Stimulated activated CD8-positive, alpha-beta memory T cell treated with anti-CD3 and anti-CD28 coated beads, Interleukin-2, amount 100 ng/mL, for 1 hour (primary cell): ENCODE measurements at places on chromosomes 6 and 20.

GRCh38 chr20:51350941-51351631, 191.4 kb downstream of the NFATC2 start:
- DNase-seq: no peak

- no peak for DNase-seq
Observed at GRCh38 chr6:15260099-15260821, 14.4 kb downstream of the JARID2 start.

- DNase-seq: no peak
Observed at GRCh38 chr6:46606338-46606737, 46.3 kb downstream of the CYP39A1 start.

DNA sequence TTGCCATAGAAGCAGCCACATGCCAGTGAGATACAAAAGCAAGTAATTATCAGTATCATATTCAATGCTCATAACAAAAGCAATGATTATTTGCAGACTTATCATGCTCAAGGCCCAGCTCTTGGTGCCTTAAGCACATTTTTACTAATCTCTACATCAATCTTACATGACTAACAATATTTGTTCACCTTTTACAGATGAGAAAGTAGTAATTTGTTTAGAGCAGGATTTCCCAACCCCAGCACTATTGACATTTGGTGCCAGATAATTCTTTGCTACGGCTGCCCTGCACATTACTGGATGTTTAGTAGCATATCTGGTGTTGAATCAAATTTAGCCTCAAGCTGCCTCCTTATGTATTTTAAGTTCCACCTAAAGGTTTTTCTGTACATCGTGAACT, 19.0 kb upstream of the DOK5 start:
- no peak for DNase-seq

GRCh38 chr6:85641522-85641896, 1.2 kb downstream of the SYNCRIP start:
- DNase-seq: peak; percentile 1

DNA sequence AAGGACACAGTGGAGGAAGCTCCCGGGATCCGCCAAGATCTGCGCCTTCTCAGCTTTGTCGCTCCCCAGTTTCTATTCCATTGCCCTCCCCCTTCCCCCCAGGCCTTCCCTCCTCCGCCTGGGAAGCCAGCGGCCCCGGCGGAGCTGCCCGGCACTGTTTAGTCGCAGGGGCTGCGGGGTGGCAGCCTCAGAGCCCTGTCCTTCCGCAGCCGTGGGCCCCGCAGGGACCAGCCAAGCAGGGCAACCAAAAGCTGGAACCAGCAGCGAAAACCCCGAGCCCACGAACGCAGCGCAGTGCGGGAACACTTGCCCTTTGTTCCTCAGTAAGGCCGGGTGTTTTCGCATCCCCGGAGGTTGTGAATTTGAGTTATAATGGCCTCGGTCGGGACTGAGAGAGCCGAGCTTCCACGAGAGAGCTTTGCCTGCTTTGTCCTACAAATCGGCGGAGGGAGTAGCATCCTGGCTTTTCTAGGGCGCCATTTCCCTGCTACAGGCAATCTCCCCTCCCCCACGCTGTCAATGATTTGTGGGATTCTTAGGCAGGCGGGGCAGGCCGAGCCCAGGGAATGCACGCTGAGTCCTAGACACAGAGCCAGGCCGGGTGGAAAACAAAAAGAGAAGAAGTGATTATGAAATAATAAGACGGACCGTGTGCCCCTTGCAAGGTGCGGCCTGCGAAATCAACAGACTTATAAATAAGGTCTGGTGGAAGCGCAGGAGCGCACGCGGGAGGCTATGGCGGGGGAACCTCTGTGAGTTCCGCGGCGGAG, 4.0 kb upstream of the TUBB2B start:
- no peak for DNase-seq

DNA sequence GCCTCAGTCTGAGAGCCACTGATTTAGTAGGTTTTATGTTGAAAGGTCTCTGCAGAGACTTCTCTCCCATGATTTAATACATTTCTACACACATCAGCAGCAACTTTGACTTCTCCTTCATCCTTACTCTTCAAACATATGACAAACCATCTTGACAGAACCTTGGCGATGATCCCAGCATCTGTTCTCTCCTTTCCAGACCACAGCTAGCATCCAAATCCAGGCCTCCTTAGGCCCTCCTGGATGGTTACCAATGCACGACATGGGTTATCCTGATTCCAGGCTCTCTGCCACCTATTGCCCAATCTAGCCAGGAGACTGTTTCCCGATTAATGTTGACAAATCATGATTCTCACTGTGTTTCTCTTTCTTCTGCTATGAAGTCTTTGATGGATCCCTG, 16.8 kb downstream of the LAMA4 start:
- no peak for DNase-seq

GRCh38 chr20:58695084-58695722, 2.6 kb downstream of the NPEPL1 start:
- DNase-seq: no peak

DNA sequence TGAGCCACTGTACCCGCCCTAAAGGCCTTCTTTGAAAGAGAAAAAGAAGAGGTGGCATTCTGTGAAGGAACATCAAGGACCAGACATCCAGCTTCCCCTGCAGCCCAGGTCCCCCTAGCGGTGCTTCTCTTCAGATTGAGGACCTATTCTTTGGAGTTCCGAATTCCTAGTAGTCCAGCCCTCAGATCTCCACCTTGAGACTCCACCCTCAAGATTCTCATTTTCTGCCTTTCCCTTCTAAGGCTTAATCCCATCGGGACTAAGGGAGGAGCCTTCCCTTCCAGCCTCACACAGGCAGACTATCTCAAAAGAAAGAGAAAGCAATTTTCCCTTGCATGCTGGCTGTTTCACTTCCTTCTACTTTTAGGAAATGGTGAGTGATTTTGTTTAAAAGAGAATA, 32.5 kb downstream of the MUC22 start:
- DNase-seq: no peak

- DNase-seq: no peak
Observed at GRCh38 chr20:40591536-40591935, 97.5 kb downstream of the MAFB start.

- no peak for DNase-seq
Observed at GRCh38 chr6:3196770-3197169, 30.7 kb downstream of the TUBB2B start.

DNA sequence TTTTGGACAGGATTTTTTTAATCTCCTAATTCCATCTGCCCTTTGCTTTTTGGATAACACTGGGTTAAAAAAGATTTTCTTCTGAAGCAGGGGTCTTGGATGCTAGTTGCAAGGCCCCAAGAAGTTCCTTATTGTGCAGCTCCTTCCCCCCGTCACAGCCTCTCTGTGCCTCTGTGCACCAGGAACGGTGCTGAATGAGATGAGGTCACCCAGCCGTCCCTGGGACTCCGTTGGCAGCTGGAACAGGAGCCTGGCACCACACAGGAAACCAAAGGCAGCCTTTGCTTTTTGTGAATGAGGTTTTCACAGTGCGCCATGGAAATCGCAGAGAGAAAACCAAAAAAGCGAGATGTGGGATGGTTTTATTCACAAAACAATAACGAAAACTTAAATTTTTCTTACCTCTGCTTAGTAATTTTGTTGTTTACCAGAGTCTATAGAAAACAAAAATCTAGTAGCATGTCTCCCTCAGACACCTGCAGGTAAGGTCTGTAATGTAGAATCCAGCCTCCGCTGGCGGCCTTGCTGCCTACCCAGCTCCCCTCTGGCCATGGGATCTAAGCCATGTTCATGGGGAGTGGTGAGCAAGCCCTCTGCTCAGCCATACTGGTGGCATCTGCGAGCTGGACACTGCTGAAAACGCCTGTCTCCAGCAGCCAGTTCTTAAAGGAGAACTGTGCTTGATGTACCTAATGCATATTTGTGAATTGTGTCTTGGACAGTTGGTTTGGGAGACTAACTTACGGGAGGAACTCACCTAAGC, 40.4 kb upstream of the SYNJ2 start:
- no peak for DNase-seq

DNA sequence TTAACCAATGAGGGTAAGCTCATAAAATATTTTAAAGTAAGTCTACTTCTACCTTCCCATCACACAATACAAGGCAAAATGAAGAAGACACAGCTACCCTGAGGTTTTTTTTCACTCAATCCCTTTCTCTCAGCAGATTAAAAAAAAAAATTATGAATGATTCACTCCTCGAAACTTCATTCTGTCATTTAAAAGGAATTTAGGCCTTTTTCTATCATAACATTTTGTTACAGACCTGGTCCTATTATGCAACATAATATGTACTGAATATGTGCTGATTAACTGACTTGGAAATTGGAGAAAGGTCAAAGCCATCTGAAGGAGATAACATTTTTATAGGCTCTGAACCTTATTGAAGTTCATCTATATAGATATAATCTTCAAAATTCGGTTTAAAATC, 45.5 kb downstream of the PRL start:
- DNase-seq: no peak

DNA sequence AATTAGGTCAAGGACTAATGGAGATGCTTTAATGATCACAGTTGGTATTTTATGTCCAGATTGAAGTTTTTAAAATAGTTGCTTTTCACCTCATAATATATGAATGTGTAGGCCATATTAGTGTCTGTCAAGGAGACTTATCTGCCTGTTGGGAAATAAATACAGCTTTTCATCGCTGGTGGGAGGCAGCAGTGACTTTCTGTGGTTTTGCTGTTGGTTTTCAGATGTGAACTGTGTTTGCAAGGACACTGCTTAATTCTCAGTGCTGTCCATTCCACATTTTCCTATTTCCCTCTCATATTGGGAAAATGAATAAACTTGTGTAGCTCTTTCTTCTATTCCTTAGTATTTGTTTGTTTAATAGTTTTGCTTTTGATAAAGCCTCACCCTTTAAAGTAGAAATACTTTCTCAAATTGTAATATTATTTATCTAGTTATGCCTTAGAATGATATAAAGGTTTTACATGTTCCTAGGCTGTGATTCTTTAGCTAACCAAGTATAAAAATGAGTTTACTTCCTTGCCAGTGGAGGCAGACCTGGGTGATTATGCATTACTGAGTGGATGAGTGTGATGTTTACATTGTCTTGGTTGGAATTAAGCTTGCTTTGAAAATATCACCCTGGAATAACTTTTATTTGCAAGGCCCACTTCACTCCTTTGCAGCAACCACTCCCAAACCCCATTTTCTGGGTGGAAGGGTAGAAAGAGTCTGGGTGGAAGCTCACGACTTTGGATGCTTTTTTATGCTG, 3.3 kb downstream of the PLCB4 start:
- DNase-seq: no peak

DNA sequence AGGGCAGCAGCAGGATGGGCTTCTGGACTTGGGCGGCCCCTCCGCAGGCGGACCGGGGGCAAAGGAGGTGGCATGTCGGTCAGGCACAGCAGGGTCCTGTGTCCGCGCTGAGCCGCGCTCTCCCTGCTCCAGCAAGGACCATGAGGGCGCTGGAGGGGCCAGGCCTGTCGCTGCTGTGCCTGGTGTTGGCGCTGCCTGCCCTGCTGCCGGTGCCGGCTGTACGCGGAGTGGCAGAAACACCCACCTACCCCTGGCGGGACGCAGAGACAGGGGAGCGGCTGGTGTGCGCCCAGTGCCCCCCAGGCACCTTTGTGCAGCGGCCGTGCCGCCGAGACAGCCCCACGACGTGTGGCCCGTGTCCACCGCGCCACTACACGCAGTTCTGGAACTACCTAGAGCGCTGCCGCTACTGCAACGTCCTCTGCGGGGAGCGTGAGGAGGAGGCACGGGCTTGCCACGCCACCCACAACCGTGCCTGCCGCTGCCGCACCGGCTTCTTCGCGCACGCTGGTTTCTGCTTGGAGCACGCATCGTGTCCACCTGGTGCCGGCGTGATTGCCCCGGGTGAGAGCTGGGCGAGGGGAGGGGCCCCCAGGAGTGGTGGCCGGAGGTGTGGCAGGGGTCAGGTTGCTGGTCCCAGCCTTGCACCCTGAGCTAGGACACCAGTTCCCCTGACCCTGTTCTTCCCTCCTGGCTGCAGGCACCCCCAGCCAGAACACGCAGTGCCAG, at the start of gene TNFRSF6B:
Gene TNFRSF6B (plus strand): TSS at position 25 of the 729 bp plus-strand sequence. CDS start 116 bp downstream, at position 141.
- no peak for DNase-seq

GRCh38 chr6:85669735-85670194, 27.1 kb upstream of the SYNCRIP start:
- no peak for DNase-seq

DNA sequence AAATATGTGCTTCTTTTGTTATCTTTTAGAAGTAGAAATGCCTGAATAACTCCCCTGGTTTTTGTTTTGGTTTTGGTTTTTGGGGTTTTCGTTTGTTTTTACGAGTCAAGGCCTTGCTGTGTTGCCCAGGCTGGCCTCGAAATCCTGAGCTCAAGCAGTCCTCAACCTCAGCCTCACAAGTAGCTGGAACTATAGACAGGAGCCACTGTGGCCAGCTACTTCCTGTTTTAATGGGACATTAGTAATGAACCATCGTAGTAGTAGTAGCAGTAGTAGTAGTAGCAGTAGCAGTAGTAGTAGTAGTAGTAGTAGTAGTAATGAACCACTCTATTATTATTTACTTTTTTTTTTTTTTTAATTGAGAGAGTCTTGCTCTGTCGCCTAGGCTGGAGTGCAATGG, 66.0 kb downstream of the UBR2 start:
- no peak for DNase-seq

DNA sequence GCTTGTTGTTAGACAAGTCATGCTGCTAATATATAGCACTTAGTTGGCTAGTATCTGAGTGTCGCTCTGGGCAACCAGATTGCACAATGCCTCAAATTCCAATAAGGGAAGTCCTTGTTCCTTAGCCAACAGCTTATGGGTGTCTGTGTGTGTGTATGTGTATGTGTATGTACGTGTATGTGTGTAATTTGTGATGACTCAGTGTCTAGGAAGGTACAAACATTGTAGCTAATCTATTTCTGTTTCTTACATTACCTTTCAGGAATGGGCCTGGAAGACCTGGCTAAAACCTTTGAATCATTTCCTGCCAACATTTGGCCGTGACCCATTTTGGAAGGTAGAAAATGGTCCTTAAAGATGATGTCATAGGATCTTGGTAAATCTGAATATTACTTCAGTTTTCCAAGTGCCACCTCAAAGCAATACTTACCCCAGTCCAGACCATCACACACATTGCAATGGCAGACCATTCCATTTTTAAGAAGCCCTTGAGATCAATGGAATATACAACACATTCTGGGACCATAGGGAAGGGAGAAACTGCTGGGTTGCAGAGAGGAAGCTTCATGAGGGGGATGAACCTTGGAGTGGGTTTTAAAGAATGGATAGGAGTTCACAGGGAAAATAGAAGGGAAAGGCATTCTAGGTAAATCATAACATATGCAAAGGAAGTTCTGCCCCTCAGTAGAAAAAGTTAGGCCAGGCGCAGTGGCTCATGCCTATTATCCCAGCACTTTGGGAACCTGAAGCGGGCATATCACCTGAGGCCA, 25.1 kb downstream of the NEDD9 start:
- no peak for DNase-seq

DNA sequence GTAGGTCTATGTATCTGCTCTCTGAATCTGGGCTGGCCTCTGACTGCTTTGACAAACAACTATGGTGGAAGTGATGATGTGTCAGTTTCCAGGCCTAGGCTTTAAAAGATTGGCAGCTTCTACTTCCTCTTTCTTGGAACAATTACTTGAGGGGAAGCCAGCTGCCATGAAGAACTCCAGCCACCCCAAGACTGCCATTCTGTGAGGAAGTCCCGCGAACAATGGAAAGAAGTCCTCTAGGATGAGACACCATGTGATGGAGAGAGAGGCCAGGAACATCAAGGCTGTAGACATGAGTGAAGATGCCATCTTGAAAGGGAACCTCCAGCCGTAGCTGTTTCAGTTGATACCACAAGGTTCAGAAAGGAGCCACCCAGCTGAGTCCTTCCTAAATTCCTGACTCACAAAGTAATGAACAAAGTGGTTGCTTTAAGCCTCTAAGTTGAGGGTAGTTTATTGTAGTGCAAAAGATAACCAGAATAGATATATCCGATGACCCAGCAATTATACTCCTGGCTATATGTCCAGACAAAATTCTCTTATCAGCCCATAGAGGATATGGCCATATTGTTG, 15.3 kb upstream of the TCF15 start:
- DNase-seq: no peak

GRCh38 chr20:12581644-12582289, 427.0 kb upstream of the SPTLC3 start:
- no peak for DNase-seq
